Stimulated activated effector memory CD8-positive, alpha-beta T cell treated with anti-CD3 and anti-CD28 coated beads, Interleukin-12 subunit alpha, Interleukin-12 subunit beta, amount 100 ng/mL, for 72 hours (primary cell): ENCODE measurements at places on chromosomes 6 and 20.

- DNase-seq: no peak
Measured at GRCh38 chr6:109769213-109769612, 78.1 kb downstream of the FIG4 start.

GRCh38 chr6:139378882-139379341 is 4.5 kb upstream of the CITED2 start:
- DNase-seq: no peak

DNA sequence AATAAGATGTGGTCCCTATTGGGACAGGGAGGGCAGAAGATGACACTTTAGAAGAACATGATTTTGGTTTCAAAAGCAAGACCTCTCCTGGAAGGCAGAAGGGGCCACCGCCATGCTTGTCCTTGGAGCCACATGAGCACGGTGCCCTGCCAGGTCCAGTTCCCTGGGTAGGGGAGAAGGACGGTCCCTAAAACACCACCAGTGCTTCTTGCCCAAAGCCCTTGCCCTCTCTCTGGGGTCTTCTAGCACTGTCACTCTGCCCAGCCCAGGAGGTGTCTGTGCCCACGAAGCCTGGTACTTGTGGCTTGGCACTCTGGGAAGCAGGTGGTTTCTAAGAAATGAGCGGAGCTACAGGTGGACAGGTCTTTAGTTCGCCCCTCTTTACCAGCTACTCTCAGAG is 46.0 kb downstream of the PLCG1 start:
- no peak for DNase-seq

- no peak for DNase-seq
Measured at GRCh38 chr6:112761740-112762139, 414.6 kb downstream of the RFPL4B start.

DNA sequence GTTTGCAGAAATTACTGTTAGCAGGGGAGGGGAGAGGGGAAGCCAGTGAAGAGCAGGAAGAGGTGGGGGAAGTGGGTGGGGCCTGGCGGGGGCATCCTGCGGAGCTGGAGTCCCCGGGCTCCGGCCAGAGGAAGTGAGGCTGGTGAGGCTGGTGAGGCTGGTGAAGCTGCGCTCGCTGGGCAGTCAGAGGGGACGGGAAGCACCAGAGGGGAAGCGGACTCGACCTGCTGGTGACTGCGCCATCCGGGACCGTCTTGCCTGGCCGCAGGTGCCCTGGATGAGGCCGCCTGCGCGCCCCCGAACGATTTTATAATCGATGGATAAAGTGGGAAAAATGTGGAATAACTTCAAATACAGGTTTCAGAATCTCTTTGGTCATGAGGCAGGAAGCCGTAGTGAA is 635.3 kb upstream of the MARCKS start:
- DNase-seq: no peak

GRCh38 chr20:33640287-33640686 is 21.8 kb upstream of the C20orf144 start:
- DNase-seq: no peak
